Activated CD4-positive, alpha-beta T cell treated with anti-CD3 and anti-CD28 coated beads, Interleukin-2, amount 50 U/mL, for 4 hours (primary cell): ENCODE measurements at places on chromosomes 12 and 14.

- DNase-seq = no peak
These were observed 98.6 kb downstream of the NT5DC3 start for GRCh38 chr12:103742349-103742932.

- no peak for DNase-seq
These were observed 58.8 kb downstream of the RTN1 start for GRCh38 chr14:59811815-59812214.

- DNase-seq = no peak
These were observed 17.6 kb downstream of the PNP start for GRCh38 chr14:20486684-20487395.

- no peak for DNase-seq
These were observed 179.9 kb upstream of the PELI2 start for GRCh38 chr14:55938249-55938791.

GRCh38 chr12:97452839-97453238 is 9.8 kb upstream of the RMST start:
- DNase-seq = no peak

DNA sequence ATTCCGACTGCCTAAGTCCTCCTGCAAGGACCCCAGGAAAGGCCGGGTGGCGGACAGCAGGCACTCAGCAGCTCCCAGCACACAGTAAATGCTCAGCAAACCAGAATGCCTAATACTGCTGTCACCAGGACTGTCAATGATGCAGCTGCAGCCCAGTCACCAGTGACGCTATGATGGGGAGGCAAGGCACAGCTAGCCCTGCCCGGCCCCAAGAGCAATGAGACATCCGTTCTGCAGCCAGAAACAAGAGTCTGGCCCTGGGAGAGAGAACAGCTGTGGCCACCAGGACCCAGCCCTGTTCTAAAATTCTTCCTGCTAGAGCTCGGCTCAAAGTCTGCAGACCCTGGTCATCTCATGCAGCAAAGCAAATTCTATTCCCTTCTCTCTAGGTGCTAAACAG is 69.8 kb downstream of the NCOR2 start:
- no peak for DNase-seq
